ENCODE measurements at places on chromosomes 7 and 10.
A peak's percentile ranks its signal among the peaks of the same experiment; 100 is the strongest.

DNA sequence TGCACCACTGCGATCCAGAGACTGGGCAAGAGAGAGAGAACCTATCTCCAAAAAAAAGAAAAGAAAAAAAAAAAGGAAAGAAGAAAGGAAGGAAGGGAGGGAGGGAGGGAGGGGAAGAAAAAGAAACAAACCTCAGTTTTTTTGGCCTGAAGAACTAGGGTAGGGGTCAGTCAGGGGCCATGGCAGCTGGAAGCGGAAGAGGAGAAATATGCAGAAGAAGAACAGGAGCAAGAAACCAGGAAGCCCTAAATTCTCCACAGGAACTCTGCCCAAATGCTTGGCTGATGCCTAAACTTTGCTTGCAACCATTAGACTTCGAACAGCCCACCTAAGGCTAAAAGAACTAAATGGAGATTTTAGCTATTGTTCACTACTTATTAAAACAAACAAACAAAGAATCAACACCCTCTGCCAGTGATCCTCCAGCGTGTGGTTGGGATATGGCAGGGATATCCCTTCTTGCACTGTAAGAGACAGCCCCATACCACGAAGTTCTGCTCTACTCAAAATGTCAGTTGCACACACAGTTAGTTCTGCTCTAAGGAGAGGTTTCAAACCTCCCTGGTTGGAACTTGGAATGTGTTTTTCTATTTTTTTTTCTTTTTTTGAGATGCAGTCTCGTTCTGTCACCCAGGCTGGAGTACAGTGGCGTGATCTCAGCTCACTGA, 139.5 kb downstream of the FAM107B start:
- no peak for DNase-seq

DNA sequence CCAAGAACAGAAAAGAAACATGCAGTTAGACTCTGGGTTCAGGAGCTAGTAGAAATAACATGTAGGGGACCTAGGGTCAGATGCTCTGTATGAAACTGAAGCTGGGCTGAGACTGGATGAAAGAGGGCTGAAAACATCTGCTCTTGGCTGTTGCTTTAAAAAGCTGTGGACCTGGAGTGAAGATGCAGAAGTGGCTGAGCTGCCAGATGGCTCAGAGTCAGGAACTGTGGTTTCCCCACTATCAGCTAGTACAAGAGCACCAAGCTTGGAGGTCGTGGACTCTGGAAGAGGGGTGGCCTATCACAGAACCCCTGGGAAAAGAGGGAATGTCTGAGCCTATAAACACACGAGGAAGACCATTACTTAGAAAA, 5.9 kb downstream of the ADK start:
- no peak for DNase-seq

- DNase-seq = no peak
These were observed 49.1 kb upstream of the FXYD4 start for GRCh38 chr10:43322331-43322730.

- no peak for DNase-seq
These were observed 5.7 kb downstream of the GATA3 start for GRCh38 chr10:8060010-8060703.

GRCh38 chr7:100071018-100071723, 10.4 kb downstream of the ZNF3 start:
- no peak for DNase-seq

GRCh38 chr7:46139079-46139478, 218.0 kb upstream of the IGFBP3 start:
- no peak for DNase-seq

GRCh38 chr7:102101111-102101551, 185.5 kb upstream of the SH2B2 start:
- no peak for DNase-seq

GRCh38 chr10:28179006-28179742, 123.7 kb downstream of the MPP7 start:
- peak; percentile 28 for DNase-seq

DNA sequence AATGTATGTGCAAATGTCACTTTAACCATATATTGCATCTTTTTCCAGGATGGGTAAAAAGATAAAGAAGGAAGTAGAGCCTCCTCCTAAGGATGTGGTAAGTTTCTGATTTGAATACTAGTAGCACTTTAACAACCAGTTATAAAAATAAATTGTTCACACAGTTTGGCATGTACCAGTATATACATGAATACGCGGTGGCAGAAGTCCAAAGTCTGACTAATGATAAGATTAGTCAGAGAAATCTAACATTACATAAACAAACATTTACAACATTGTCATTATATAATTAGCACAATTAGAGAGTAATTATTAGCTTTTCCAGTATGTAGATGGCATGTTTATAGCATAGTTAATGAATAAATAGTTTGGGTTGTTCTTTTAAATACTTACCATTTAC, 4.1 kb downstream of the ARMC3 start:
- no peak for DNase-seq

DNA sequence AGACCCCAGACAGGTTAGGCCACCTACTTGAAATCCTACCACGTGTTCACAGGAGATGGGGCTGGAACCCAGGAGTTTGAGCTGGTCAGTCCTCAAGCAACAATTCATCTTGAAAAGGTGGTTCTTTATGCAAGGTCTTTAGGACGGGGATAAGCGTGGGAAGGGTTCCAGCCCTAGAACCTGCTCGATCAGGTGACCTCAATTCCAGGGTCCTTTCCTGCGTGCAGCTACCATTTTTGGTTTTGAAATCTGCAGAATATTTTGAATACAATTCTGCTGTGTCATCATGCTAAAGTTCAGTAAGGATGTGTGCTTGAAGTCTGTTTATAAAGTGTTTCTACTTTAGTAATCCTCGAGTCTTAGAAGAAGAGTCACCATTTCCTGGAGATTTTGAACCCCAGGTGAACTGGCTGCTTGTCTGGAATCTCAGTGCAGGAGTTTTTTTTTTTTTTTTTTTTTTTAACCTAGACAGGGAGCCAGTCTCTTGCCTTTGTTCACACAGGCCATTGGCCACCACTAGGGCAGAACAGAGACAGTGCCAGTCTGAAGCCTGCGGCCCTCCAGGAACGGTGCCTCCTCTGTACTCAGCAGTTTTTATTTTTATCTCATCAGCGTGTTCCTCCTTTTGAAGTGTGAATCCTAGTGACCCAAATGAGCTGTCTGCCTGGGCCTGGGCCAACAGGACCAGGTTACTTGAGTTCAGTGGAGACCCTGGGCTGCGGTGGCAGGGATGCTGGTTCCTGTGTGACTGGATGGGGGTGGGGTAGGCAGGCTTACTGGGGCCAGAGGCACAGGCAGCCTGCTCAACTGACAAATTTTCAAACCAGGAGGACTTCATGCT, 54.6 kb downstream of the EEPD1 start:
- no peak for DNase-seq

GRCh38 chr7:92485974-92486373, 8.2 kb upstream of the ERVW-1 start:
- no peak for DNase-seq

DNA sequence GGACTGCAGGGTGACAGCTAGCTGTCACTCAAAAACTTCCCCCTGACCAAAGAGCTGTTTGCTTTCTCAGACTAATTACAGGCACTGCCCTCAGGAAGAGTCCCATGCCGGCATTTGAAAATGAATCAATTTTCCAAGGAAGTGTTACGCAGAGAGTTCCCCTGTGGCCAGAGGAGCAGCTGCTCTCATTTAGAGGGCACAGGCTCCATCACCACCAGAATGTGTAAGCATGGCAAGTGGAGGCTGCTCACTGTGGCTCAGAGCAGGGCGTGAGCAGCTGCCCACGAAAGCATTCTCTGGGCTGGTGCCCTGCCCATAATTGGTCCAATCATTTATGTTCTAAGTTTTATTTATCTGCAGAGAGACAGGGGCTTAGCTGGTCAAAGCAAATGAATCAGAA, 202.2 kb downstream of the RAMP3 start:
- DNase-seq = no peak

DNA sequence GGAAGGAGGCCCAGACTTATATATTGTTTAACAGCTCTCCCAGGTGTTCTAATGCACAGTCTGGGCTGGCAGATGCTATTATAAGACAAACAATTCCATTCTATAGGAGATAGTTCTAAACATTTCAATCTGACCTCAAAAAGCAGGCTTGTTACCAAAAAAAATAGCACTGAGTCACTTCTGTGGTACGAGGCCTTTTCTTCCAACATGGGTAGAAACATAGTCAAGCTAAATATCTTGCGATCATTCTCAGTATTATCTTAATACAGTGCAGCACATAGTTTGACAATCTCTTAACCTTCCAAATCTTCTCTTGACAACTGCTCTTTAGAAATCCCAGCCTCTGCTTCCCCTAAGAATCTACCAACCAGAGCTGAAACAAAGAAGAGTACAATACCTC, 46.6 kb upstream of the MKX start:
- DNase-seq = no peak

- no peak for DNase-seq
These were observed 64.0 kb downstream of the CACNB2 start for GRCh38 chr10:18204039-18204835.

- no peak for DNase-seq
These were observed at the start of gene HHEX for GRCh38 chr10:92689663-92690210. HHEX (plus strand) TSS chr10:92689955; CDS start chr10:92689987, 32 bp downstream.

DNA sequence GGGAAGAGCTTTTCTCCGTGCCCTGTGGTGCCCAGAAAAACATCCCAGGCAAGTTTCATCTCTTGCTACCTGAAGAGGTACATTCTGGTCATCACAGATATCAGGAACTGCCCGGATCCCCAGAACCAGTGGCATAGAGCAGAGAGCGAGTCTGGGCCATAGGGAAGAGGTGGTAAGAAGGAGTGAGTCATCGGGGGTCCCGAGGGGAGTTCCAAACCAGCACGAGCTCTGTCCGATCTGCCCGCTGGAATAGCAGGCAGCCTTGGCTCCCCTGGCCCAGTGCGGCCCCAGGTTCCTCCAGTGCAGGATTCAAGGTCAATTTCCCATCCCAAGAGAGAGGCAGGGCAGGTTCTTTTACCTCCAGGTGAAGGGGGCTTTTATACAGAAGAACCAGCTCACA, 124.7 kb downstream of the RGS10 start:
- DNase-seq = no peak

GRCh38 chr7:133409421-133409820, 156.5 kb downstream of the EXOC4 start:
- DNase-seq = no peak

- no peak for DNase-seq
These were observed at the start of gene FAM13C for GRCh38 chr10:59362144-59362958. FAM13C (minus strand) TSS chr10:59362549; CDS start chr10:59362460, 89 bp downstream.

- DNase-seq = no peak
These were observed 3.9 kb downstream of the TECTB start for GRCh38 chr10:112286837-112287818.

DNA sequence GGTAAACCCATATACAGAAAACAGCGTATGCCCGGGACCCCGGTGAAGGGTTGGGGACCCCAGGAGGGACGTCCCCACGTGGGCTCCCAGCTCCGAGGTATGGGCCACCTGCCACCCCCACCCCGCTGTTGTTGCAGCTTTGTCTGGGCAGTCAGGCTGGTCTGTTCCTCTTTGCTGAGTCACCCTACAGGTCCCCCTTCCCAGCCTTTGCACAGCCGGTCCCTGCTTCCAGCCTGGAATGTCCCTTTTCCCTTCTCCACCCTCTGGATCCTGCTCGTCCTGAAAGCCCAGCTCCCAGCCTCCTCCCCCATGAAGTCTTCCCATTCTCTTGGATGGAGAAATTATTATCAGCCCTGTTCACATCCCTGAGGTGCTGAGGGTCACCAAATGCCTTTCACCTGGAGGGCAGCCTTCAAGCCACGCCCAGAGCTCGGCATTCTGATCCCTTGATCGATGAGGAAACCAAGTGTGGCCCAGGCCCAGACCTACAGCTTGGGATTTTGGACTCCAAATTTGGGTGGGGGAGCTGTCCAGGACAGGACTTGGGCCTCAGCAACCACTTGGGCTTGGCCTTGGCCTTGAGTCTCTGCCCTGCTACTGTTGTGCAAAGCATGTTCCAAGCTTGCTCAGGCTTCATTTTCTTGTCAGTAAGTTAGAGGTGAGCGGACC, 2.6 kb downstream of the CLDN4 start:
- no peak for DNase-seq

- DNase-seq = no peak
These were observed 16.0 kb downstream of the CREB3L2 start for GRCh38 chr7:137985897-137986251.

DNA sequence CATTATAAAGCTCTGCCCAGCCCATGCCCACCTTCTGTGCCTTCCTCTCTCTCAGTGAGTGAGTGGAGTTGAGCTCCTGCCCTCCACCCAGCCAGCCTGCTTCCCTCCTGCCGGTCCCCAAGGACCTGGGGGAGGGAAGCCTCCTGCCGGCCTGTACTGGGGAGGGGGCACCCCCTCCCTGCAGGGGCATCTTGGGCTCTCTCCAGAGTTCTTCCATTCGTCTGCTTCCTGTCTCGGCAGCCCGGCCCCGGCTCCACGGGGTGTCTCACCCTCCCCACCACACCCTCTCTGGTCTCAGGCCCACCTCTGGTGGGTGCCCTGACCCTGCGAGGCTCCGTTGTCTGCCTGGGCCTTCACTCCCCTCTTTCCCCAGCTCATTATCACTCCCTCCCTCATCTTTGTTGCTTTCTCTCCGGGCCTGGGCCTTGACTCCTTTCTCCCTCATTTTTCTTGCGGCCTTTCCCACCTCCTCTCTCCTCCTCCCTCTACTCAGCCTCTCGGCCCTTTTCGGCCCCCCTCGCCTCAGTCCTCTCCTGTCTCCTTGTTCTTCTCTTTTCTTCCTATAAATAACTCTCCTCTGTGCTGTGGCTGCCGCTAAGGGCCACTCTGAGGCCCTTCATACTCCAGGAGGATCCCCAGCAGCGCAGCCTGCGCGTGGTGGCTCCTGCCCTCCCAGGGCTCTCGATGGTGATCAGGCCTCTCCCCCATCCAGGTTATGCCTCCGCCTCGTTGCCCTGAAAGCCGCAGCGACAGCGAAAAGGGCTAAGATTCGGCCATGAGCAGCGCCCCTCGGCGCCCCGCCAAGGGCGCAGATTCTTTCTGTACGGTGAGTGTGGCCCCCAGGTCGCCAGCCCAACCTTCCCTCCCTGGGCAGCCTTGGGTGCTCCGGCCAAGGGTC, 2.1 kb downstream of the SLC4A2 start:
- DNase-seq = no peak

GRCh38 chr10:79409038-79409725, 36.2 kb downstream of the ZCCHC24 start:
- DNase-seq = no peak

DNA sequence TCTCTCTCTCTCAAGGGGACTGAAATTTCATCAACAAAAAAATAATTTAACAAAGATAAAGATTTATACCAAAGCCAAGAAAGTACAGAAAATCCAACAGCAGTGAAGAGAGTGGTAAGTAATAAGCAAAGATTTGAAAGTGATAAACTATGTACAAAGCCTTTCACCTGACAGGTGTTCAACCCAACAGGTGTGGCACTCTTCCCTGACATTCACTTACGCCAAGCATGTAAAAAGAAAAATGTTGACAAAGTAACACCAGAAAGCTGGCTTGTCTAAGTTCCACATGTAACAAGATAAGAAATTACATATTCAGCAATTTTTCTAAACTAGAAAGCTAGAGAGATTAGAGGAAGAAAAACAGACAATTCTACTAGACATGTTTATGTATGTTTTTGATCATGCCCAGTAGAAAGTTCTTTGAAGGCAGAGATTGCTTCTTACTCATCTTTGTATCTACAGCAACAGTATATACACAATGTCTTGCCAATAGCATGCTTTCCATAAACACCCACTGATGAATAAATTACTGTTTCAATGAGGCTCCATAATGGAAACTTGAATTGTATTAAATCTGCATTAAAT, 468.5 kb downstream of the PARD3 start:
- no peak for DNase-seq

GRCh38 chr10:3045471-3046209, 21.7 kb upstream of the PFKP start:
- no peak for DNase-seq

All from smooth muscle cell of the brain vasculature (primary cell).